ENCODE measurements at places on chromosomes 7 and 10.

- DNase-seq: no peak
Measured at GRCh38 chr10:19499291-19499770, 316.9 kb upstream of the PLXDC2 start.

DNA sequence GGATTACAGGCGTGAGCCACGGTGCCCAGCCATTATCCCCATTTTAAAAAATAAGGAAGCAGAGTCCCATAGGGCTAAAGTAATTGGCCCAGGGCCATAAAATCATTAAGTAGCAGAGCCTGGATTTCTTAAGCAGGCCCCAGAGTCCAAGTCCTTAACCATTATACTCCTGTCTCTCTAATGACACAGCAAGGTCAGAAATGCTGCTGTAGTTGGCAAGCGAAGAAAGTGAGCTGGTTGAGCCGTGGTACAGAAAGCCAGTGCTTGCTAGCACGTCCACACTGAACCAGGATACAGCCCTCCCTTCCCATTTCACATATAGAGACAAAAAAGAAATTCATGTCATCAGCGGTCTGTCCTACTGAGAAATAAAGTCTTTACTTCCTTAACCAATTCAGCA, 562.7 kb downstream of the GALNT17 start:
- DNase-seq: no peak

- DNase-seq: no peak
Measured at GRCh38 chr7:111864291-111864976, 302.1 kb upstream of the IMMP2L start.

- DNase-seq: no peak
Measured at GRCh38 chr7:75729851-75730274, 8.9 kb downstream of the HIP1 start.

- peak; percentile 1 for DNase-seq
Measured at GRCh38 chr10:30645340-30645827, 15.8 kb upstream of the LYZL2 start.

DNA sequence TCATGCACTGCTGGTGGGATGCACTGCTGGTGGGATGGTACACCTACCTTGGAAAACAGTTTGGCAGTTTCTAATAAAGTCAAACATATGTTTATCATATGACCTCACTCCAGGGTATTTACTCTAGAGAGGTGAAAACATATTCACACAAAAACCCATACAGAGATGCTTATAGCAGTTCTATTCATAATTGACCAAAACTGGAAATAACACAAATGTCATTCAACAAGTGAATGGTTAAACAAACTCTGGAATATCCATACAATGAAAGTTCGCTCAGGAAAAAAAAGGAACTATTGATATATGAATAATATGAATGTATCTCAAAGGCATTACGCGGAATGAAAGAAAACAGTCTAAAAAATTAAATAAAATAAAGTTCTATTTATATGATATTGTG, 19.5 kb downstream of the CCDC71L start:
- DNase-seq: no peak

DNA sequence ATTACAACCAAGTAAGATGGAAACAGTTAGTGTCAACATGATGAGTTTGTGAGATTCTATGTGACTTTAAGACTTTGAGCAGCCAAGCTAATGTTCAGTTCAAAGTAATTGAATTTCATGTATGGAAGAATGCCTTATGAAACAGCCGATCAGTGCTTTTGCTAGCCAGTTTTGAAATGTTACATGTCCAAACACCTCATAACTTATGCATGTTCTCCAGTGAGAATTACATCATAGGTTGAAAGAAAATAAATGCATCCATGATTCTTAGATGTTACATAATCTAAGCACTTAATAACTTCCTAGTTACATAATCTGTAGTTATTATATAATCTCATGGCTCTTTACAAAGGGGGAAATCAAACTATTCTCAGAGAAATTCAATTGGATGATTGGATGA, 211.3 kb downstream of the BICC1 start:
- no peak for DNase-seq

GRCh38 chr10:132665946-132666704, 119.8 kb downstream of the NKX6-2 start:
- DNase-seq: no peak

GRCh38 chr10:72610466-72610865, 15.4 kb downstream of the MICU1 start:
- DNase-seq: no peak

DNA sequence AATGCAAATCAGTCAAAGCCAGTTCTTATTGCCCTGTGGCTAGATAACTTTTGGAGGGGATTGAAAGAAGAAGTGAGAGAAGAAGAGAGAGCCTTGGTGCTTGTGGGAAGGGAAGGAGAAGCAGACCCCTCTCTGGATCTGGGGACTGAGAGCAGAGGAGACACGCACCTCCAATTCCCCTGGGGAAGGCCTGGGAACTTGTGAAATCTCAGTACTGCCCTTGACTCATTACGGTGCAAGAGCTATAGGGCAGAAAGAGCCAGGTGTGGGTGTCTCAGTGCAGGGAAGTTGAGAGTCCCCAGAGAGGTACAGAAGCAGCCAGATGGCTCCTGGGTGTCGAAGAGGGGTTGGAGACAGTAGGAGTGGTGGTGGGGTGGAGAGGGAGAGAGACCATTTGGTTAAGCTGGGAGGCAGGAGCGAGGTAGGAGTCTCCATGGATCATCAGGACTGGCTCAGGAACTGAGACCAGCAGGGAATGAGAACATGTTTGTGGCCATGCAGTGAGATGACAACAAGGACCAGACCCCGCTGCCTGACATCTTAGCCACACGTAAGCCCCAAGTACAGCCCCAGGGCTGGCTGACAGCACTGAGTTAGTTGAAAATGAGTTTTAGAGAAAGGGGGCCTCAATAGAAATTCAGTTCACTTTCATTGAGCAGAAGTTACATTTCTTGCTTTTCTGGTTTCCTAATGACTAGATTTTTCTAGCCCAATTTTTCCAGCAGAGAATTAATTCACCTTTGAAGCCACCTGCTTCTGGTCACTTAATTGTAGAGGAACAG, 238.2 kb downstream of the BUB3 start:
- DNase-seq: no peak

DNA sequence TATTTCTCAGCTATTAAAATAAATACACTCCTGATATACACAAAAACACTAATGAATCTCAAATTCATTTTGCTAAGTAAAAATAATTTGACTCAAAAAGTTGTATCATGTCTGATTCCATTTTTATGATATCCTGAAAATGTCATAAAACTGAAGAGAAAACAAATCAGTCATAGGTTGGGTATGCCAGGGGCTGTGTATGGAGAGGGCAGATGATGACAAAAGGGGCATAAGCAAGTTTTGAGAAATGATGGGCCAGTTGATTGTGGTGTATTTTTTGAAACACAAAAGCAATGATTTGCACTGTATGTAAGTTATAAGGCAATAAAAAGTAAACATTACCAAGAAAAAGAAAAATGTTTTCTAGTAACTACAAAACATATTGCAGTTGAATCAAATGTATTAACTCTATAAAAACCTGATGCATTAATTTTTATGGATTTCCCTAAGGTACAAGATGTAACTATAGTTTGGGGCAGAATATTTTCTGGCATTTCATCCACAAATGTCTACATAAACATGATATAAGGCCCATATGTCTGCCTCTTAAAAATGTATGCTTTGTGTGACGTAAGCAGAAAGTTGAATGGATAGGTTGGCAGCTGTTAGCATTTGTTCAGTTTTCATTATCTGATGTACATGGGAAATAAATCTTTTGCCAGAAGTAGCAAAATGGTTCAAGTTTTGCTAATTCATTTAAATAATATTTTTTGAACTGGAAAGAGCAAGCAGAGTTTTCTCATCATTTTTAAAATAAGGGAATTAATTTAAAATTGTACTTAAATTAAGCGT, 35.1 kb upstream of the ING3 start:
- DNase-seq: no peak

DNA sequence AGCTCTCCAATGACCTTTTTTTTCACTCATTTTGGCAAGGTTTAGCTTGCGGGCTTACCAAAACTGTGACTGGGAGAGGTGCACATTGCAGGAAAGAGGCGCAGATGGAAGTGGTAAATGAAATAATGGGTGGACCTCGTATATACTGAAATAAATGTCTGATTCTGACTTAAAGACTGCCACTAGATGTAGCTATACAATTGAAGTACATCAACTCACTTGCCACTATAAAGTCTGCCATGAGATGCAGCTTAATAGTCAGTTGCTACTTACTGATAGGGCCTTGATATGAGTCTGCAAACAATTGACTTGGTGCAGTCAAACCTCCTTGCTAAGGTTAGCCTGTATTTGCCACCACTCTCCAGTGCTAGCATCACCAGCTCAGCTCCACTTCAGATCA, 525.9 kb upstream of the MBL2 start:
- no peak for DNase-seq

GRCh38 chr7:158694650-158695049, 10.0 kb downstream of the NCAPG2 start:
- no peak for DNase-seq

GRCh38 chr7:148014541-148014940, 576.0 kb upstream of the C7orf33 start:
- DNase-seq: no peak

GRCh38 chr7:155303039-155303593, 5.4 kb downstream of the INSIG1 start:
- no peak for DNase-seq

- DNase-seq: no peak
Measured at GRCh38 chr7:157439149-157439548, 102.3 kb downstream of the DNAJB6 start.
